ENCODE measurements at places on chromosomes 16 and 17. TPM values are rescaled to one million over a fixed set of nuclear protein-coding genes. Genes with fewer than 3 reads are reported as not detected.

The RPA1 gene
- 41.2 TPM for total RNA-seq

The CLEC18A gene
- total RNA-seq = not detected

The YBX2 gene
- not detected for total RNA-seq

The HOXB13 gene
- not detected for total RNA-seq

The MMP25 gene
- not detected for total RNA-seq

The TBC1D3E gene
- not detected for total RNA-seq

The KRTAP16-1 gene
- not detected for total RNA-seq

The RAD51C gene
- total RNA-seq = 4.3 TPM

The MYH11 gene
- not detected for total RNA-seq

The ETV4 gene
- 0.41 TPM for total RNA-seq

The CCL17 gene
- not detected for total RNA-seq

The NACA2 gene
- not detected for total RNA-seq

Data from fibroblast of the aortic adventitia (primary cell).